ENCODE measurements at places on chromosomes 3 and 15.

DNA sequence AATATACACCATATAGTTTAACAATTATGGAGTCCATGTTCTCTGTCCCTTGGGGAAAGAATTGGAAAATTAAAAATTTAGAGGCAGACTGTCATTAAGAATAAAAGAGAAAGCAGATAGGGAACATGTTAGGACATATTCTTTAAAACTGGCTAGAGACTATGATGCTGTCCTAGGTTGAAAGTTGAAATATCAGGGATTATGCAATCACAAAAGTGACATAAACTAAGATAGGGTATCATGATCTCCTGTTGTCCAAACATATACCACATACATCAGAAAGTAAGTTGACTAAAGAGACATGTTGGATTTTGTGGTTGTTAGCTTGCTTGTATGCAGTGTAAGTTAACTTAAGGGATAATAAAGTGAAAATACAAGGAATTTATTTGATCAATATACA, 9.9 kb upstream of the EID1 start:
- no peak for DNase-seq

DNA sequence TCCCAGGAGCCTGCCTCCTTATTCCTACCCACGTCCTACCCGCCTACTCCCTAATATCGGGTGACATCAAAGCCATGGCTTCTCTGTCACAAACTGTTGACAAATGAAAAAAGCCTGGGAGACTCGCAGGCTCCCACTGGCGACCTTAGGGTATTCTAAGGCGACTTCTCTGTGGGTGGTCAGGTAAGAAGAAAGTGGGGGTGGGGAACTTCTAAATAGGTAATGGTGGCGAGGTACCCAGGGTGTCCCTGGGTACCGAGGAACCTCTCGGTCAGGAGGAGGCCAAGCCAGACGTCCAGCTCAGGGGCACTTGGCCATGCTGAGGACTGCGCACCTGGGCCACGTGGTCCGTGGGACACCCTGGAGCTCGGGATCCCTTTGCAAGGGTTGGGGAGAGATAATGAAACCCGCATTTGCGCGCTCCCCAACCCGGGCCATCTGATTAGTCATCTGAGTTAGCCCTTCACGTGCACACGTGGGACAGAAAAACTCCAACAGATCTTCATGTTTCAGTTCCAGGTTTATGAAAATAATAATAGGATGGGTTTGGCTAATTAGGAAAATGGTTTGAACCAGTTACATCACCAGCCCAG, 78.2 kb downstream of the NR2F2 start:
- no peak for DNase-seq

GRCh38 chr3:114519415-114519814, 225.6 kb downstream of the TIGIT start:
- no peak for DNase-seq

DNA sequence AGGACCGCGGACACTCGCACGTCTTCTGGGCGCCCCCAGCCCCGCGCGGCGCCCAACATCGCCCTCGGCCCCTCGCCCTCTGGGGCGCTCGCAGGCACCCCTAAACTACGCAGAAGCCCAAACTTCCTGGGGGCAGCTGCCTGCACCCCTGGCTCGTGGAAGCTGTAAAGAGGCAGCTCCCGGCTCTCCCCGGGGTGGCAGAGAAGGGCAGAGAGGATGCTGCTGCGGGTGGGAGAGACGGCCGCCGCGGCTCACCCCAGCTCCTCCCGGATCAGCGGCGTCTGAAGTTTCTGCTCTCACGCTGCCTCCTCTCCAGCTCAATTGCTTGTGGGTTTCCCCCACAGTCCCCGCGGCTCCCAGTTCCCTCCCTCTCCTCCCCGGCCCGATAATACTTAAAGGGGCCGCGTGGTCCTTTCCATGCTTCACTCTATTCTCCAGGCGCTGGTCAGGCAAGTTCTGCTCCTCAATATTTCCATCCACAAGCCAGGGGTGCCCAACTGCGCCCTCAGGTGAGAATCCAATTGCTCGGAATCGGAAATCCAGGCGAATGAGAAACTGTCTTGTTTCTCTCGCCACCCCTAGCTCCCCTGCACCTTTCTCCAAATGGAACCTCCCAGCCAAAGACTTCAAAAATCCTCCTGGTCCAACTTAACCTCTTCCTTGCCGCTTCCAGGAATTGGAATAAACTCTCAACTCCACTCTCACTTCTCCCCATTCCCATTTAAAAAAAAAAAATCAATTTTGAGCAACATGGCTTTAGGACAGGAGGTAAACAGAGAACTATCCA, 748.5 kb downstream of the ROBO1 start:
- peak; percentile 81 for DNase-seq

GRCh38 chr3:49805367-49805782, 2.3 kb downstream of the INKA1 start:
- peak; percentile 89 for DNase-seq

DNA sequence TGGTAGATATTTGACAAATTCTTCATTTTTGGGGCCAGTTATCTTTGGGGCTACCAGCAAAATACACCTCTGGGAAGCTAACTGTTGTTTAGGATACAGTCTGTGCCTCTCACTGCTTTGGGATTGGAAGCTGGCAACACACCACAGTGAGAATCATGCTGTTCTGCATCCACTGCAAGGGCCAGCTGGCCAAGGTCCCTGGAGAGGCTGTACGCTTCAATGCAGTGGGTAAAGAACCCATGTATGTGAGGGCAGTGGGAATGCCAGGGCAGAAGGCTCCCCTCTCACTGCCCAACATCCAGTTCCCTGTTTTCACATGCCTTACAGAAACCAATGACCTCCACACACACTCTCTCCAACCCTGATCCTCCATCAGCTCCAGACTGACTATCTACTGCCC, 20.1 kb downstream of the ZDHHC3 start:
- no peak for DNase-seq

GRCh38 chr3:69747511-69748258, 8.4 kb downstream of the MITF start:
- no peak for DNase-seq

DNA sequence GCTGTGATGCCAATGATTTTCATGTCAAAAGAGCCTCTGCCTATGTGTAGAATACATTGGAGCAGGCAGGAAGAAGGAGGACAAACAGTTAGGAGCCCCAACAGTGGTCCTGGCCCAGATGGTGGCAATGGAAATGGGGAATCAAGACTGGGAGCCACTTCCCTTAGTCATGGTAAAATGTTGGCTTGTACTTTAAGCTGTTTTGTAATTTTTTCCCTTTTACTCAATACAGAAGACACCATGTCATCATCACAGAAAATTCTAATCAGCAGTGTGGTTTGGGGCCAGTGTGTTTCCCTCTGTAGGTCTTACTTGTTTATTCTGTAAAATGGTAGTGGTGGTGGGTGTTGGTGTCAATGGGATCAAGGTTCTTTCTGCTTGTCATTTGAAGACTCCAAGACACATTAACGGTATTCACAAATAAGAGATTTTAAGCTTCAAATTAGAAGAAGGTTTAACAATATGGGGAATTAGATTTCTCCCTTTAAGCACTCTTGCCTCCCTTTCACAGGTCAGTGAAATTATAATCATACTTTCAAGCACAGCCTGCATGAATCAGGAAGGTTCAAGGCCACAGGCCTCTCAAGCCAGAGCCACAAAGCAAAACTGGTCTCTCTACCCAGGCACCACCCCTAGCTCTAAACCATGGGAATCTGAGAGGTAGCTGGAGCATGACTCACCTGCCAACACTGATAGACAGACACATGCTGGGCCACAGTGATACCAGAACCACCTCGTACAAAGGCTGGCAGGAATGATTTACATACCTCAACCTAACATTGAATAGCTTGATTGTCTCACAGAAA, 24.9 kb downstream of the SIAH2 start:
- no peak for DNase-seq

GRCh38 chr3:58222161-58222724, 11.5 kb upstream of the DNASE1L3 start:
- no peak for DNase-seq

DNA sequence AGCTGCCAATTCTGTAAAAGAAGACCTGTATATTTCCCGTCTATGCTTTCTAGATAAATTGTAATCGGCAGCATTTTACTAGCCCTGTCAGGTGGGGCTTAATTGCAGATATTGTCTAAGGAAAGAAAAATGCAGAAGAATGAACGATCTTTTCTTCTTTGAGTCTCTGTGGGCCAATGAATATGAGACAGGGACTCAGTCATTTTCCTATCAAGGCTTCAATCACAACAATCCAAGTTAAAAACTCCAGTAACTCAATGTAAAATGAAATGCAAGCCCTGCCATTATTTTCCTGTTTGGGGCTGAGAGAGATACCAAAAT, 313.9 kb downstream of the MECOM start:
- DNase-seq = no peak

DNA sequence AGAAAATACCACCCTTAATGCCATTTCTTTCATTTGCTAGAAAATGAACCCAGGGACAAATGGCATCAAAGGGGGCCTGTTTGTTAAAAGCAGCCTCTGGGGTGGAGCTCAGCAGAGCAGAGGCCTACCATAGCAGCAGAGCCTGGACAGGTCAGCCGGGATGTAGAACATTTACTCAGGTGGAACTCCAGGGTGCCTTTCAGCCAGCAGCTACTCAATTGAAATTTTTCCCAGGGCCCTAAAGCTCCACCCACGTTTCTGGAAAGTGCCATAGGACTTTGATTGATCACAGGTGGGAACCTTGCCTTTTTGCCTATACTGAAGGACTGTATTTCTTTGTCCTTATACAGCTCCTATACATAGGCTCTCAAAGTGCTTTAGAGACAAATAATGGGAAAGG, 74.5 kb upstream of the C15orf61 start:
- DNase-seq = no peak

GRCh38 chr3:87088993-87089841, 98.3 kb upstream of the VGLL3 start:
- DNase-seq = peak; percentile 71

DNA sequence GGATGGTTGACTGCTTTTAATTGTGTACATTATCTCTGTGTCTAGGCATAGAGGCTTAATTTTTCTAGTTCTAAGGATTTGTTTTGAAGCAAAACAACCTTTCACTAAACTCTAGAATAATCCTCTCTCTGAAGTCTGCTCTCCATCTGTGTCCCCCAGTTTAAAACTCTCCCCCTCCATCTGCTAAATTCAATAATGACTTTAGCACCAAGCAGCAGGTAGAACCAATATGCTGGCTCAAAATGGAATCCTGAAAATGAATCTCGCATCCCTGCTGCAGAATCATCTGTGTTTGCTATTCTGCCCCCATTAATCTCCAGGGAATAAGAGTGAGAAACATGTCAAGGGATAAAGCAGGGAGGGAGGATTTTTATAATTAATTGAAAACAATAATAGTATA, 111.8 kb downstream of the TUSC7 start:
- DNase-seq = no peak

- DNase-seq = no peak
Observed at GRCh38 chr3:179452176-179452564, 900 bp upstream of the GNB4 start.

- no peak for DNase-seq
Observed at GRCh38 chr15:95051861-95052260, 820.5 kb downstream of the MCTP2 start.

GRCh38 chr3:27114684-27115083, 254.5 kb downstream of the NEK10 start:
- DNase-seq = no peak

GRCh38 chr15:38885001-38885400, 320.4 kb upstream of the RASGRP1 start:
- no peak for DNase-seq

GRCh38 chr3:158679547-158680000, 7.1 kb upstream of the LXN start:
- DNase-seq = no peak

GRCh38 chr3:69803681-69804270, 64.5 kb downstream of the MITF start:
- DNase-seq = no peak

- DNase-seq = no peak
Observed at GRCh38 chr3:18888819-18889218, 259.5 kb upstream of the KCNH8 start.

GRCh38 chr3:13078163-13078905, 5.1 kb upstream of the IQSEC1 start:
- DNase-seq = no peak

- DNase-seq = peak; percentile 64
Observed at GRCh38 chr3:112638327-112639020, 2.5 kb downstream of the CCDC80 start.

- DNase-seq = no peak
Observed at GRCh38 chr3:188993181-188993580, 178.6 kb upstream of the TPRG1 start.

DNA sequence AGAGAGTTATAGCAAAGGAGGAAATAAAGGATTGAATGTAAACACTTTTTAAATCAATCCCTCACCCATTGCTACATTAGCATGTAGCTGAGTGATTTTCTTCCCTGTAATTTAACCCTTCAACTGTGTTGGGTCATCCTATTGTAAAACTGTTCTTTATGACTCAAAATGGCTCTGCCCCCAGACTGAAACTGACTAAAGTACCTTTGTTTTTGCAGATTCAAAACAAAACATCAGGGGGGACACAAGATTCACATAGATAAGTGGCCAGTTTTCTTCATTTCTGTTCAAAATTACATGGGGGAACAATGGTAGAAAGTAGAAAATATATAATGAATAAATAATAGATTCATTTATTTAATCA, 268.4 kb downstream of the IGSF11 start:
- DNase-seq = no peak

DNA sequence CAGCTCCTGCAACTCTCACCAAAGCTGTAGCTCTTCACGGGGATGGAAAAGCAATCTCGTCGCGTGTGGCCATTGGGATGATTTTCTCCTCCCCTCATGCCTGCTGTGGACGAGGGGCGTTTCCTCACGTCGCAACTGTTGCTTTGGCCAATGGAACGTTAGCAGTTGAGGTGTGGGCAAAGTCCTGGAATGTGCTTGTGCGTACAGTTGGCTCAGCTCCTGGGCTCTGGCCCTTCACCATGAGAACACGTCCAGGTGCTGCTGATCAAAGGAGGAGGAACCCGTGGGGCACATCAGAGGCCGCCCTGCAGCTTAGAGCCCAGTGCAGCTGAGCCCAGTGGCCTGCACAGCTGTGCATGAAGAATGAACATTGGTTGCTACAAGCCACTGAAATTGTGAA, 186.1 kb downstream of the TJP1 start:
- DNase-seq = no peak

- no peak for DNase-seq
Observed at GRCh38 chr15:68681836-68682235, 103.0 kb downstream of the CORO2B start.

DNA sequence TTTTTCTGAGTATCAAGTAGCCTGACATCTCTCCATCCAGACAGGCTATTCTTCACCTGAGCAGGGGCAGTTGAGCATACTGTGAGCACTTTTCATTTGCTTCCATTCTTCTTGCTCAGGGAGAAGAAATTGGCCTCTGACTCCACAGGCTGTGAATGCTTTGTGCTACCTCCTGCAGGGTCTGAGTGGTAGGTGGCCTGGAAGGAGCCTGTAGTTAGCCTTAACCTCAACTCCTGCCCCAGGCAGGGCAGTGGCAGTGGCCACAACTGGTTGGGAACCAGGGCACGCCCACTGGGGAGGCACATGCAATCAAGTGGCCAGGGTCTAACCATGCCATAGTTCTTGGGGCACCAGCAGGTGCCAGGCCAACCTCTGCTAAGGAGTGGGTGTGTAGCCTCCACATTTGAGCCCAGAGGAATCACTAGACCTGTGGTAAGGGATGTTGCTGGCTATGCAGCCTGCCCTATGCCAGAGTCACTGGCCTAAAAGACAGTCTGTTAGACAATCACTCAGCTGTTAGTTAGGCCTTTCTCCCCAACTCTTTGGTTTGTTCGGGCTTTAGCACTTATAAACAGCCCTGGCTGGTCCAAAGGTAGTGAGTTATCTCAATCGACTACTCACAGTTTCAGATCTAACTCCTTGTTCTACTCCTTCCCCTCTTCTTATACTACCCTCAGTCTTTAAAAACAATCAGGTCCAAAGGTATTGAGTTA, 7.4 kb downstream of the C3orf62 start:
- DNase-seq = no peak
